Activated CD4-positive, alpha-beta T cell treated with anti-CD3 and anti-CD28 coated beads, Interleukin-2, amount 50 U/mL, for 16 hours (primary cell): ENCODE measurements at places on chromosomes 11 and 22.

- no peak for DNase-seq
These were observed 897 bp downstream of the PNPLA5 start for GRCh38 chr22:43890901-43891331.

DNA sequence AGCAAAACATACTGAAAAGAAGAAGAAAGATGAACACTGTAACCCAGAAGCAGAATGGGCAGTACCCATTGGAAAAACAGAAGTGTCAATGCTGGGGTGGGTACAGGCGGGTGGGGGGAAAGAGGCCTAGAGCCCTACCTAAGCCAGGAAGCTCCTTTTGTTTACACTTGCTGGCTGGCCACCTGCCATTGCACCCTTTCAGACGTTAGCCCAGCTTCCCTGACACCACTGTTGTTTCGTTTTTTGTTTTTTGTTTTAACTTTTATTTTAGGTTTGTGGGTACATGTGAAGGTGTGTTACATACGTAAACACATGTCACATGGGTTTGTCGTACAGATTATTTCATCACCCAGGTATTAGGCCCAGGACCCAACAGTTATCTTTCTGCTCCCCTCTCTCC, 55.4 kb downstream of the PLEKHA7 start:
- no peak for DNase-seq

GRCh38 chr22:50310031-50310722, 2.7 kb upstream of the PLXNB2 start:
- no peak for DNase-seq

DNA sequence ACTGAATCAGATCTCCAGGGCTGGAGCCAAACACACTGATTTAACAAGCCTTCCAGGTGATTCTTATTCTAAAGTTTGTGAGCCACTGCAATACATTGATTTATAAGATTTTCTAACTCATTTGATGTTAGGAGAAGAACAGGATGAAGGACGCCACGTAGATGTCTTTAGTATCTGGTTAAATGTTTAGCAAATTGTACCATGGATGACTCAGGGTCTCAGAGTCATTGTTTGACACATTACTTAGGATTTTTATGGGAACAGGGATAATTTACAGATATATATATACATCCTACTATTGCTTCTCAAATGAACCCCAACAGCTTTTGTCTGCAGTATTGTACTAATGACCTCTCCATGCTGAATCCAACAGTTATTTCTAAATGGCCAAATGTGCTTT, 143.1 kb upstream of the DDI1 start:
- no peak for DNase-seq

DNA sequence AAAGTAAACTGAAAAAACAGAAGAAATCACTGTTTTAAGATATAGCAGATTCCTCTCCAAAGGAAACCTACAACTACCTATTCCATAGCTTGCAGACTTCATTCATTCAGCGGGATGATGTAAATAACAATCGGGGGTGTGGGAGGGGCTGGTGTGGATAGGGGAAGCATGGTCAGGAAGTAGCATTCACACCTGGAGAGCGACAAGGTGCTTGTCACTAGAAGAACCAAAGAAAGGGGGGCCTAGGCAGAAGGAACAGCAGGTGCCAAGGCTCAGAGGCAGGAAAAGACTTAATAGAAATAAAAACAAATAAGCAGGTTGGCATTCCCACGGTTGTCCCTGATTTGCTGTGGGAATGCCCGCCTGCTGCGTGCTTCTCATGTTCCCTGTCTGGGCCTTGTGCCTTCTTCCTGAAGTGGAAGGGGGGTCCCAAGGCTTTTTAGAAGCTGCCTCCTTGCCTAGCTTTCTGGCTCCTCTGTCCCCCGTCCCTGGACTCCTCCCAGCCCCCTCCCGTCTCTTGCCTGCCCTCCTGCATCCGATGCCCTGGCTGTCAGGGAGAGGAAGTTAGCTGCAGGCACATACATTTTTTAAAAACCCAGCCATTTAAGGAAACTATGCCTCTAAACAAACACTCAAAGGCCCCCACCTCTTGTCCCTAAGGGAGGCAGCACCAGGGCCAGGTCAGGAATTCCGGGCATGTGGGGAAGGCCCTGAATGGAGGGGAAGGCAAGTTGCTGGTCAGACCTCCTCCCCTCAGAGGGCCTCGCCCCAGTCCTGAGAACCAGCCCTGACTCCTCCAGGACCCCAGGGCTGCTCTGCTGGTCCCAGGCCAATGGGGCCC, 54.7 kb upstream of the PRDM11 start:
- DNase-seq, result no peak

GRCh38 chr22:29907753-29908515, 25.0 kb downstream of the MTMR3 start:
- no peak for DNase-seq

GRCh38 chr11:119478711-119479285, 55.8 kb upstream of the THY1 start:
- no peak for DNase-seq

DNA sequence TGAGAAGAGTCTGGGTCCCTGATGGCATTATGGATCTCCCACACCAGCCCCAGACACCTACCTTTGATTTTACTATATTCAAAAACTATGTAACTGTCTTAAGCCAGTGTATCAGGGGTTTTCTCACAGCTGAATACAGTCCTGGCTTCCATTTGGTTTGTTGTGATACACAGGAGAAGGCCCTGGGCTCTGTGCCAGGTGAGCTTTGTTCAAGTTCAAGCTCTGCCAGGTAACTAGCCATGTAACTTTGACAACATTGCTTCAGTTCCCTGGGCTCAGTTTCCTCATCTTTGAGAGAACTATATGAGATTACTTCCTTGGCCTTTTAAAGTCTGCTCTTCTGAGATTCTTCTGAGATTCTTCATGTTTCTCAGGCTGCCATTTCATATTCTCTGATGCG, 327.5 kb upstream of the TENM4 start:
- DNase-seq, result no peak

DNA sequence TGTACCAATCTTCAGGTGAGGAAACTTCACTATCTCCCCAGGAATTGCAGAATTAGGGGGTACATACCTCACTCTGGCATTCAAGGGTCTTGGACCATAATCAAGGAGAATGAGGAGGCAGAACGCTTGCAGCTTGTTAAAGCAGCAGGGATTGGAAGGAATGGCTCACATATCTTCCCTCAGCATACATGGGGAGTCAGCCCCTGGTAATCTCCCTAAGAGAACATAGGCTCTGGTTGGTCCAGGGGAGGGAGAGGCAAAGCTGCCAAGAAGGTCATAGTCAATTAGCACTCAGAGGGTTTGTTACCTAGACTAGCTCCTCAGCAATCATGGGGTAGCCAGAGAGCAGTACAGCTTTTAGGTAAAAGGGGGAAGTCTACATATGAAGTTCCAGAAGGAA, 256.8 kb downstream of the INSC start:
- DNase-seq, result no peak

DNA sequence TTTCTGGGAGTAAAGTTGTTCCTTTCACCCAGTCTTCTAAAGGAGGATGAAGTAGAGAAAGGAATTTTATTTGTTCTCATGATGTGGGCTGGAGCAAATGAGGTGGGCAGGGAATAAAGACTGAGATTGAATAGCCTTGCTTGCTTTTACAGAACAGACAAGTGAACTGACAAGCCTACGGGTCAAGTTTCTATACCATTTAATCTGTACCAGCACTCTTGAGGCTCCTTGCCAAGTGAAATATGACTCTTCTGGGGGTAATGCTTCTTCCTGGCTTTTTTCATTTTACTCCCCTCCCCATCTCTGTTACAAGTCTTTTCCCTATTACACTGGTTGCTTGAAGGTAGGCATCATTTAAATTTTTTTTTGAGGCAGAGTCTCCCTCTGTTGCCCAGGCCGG, 54.8 kb downstream of the CSTPP1 start:
- DNase-seq, result no peak

GRCh38 chr22:19970031-19970478, 28.4 kb upstream of the TXNRD2 start:
- DNase-seq, result no peak

GRCh38 chr11:16867097-16867496, 128.7 kb downstream of the C11orf58 start:
- no peak for DNase-seq

- DNase-seq, result no peak
These were observed 155.1 kb upstream of the BLID start for GRCh38 chr11:122271137-122271536.

- DNase-seq, result no peak
These were observed 465.5 kb downstream of the GUCY1A2 start for GRCh38 chr11:106552694-106553203.

DNA sequence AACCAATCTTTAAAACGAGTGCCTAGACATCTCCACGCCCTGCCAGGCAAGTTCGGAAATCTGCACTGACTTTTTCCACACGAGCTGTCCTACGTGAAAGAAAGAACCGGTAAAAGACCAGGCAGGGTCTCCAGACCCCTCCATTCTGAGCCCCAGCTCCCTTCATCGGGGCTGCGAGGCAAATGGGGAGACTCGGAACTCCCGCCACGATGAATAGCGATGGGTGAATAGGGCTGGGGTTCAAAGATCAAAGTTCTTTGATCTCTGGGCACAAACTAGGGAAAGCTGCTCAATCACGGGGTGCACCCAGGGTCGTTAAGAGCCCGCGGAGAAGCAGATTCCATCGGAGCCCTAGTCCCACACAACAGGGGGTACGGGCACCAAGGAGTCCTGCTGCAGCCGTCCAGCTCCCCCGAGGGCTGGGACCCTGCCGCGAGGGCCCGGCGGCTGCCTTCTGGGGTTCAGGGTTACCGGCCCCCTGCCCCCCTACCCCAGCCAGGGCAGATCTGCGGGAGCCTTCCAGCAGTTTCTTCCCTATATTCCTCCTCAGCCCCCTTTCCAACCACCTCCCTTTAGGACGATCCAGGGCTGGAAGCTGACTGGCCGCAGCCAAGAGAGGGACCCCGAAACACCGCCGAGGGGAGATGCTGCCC, 1.1 kb downstream of the LRP4 start:
- DNase-seq, result no peak

- DNase-seq, result no peak
These were observed 842.1 kb downstream of the TBC1D22A start for GRCh38 chr22:47604563-47604962.

GRCh38 chr11:78365381-78365792, 52.2 kb downstream of the GAB2 start:
- no peak for DNase-seq

- DNase-seq, result no peak
These were observed 19.3 kb upstream of the SMIM38 start for GRCh38 chr11:69136471-69136870.

GRCh38 chr11:17846852-17847453, 112.4 kb downstream of the KCNC1 start:
- DNase-seq, result no peak

DNA sequence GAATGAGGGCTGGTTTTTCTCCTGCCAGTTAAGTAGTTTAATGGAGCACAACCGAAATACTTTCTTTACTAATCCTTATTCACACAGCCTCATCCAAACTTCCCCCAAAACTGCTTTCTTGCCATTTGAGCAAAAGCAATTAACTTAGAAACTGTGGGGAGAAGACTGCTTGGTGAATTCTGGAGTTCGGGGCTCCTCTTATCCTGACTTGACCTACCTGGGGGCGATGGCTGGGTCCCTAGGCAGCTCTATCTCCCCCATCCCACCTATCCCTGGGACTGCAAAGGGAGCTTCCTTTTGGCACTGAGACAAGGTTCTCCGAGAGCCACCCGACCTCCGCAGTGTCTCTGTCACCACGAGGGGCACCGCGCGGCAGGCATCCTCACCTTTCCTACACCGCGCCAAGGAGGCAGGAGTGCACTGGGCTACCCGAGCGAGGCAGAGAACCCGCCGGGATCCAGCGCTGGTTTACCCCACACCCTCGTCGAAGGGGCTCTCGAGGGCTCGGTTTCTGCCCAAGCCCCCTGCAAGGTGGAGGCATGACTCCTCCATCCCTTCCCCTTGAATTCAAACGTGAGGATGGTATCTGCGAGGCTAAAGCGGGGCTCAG, 759 bp downstream of the DESI1 start:
- DNase-seq, result peak; percentile 44

DNA sequence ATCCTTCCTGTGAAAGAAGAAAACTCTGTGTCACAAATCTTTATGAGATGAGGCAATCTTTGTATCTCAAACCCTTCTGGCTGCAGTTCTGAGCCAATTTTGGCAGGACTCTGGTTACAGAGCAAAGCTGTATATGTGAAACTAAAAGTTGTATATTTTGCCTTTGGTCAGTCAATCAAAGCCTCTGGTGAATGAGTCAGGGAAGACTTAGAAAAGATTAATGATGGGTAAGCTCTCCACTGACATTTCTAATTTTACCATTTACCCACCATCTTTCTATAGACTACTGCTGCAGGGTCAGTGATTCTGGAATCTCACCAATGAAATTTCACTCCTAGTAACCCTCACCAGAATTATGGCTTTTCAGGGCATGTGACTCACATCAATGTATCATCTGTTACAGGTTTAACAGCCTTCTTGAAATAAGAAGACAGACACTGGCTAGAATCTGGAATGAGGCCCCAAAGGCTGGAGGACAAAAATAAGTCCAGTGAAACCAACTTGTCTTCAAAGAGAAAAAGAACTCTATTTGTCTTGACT, 43.3 kb downstream of the USP35 start:
- DNase-seq, result no peak

DNA sequence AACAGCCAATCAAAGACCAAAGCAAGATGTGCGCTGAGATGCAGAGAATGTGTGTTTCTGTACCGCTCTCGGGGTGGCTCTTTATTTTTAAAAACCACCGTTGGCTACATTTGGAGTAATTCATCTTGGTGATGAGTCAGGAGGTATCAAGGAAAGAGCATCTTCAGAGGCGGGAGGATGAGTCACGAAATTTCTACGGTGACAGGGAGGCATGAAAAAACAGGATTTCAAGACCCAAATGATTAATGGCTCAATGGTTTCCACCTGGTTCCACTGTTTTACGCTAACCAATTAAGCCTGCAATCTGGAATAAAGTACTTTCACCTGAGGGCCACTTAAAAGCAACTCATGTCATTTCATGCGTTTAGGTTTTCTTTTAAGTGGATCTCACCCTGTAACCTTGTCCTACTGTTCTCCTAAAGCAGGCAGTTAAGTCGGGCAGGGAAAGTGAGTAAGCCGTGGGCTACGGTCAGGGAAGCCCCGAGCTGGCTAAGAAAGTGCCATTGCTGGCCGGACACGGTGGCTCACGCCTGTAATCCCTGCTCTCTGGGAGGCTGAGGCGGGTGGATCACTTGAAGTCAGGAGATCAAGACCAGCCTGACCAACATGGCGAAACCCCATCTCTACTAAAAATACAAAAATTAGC, 74.6 kb downstream of the CELSR1 start:
- DNase-seq, result no peak

GRCh38 chr11:79902493-79902892, 461.7 kb upstream of the TENM4 start:
- DNase-seq, result peak; percentile 2
